ENCODE measurements at places on chromosomes 11 and 22.

GRCh38 chr11:128496692-128497060, 90.7 kb downstream of the ETS1 start:
- no peak for DNase-seq

DNA sequence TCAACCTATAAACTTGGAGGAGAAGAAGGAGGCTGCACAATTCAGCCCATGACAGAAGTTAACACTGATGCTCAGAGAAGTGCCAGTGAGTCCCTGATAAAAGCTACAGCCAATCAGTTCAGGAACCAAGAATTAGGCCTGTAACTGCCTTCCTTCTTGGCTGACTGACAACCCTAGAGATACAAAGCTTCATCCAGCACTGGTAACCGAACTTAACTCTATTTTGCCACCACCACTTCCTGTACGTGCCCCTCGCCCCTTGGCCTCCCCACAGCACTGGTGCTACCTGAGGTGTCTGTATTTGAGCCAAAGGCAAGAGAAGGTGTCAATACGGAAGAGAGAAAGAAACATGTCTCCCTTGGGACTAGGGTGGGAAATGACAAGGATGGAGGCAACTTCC, 40.1 kb upstream of the POU2AF1 start:
- DNase-seq = no peak

DNA sequence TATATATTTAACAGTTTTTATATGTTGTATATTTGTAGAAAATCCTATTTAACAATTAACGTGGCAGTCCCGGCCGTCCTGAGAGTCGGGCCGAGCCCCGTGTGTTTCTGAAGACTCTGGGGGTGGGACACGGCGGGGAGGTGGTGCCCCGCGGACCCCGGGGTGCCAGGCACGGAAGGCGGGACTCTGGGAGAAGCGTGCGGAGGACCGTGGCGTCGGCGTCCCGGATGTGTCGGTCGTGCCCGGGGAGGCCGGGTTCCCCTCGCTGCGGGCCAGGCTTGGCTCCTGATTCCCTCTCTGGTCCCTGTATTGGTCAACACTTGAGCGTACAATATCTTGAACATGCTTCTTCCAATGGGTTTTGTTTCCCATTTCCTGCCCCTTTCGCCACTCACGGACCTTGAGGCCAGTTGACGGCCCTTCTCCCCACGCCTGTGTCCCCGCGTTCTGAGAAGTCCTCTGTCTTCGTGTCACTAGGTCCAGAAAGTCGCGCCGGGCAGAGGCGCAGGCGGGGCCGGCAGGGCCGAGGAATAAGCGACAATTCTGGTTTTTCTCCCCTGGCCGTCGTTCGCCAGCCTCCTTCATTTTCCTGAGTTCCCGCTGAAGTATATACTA, 1076.7 kb downstream of the BRD1 start:
- DNase-seq = no peak

DNA sequence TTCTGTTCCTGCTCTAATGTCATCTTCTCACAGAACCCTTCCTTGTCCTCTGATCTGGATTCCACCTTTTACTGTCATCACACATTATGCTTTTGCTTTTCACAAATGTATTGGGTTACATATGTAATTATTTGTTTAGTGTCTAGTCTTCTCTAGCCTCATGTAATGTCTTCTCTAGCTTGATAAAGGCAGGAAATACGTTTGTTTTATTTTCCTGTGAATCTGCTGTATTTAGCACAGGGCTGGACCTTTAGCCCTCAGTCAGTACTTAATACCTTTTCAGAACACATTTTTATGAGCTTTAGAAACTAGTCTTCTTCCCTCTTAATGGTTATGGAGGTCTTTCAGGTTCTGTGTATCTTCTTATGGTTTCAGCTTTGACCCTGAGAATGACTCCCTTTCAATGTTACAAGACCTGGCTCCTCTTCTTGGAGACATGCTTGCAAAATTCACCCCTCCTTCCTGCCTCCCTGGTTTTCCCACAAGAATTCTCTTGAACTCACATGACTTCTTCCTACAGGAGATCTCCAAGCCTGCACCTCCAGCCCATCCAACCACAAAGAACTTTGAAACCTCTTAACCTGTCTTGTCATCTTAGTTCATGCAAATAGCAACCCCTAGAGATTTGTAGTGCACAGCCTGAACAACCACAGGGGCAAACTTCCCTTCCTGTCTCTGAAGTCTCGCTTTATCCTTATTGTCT, 132.7 kb upstream of the DDI1 start:
- DNase-seq = no peak

GRCh38 chr11:132632641-132633124, 899.6 kb downstream of the OPCML start:
- peak; percentile 98 for DNase-seq

GRCh38 chr11:90332415-90332814, 109.6 kb upstream of the CHORDC1 start:
- DNase-seq = no peak

GRCh38 chr22:50298937-50299784, 8.3 kb downstream of the PLXNB2 start:
- DNase-seq = no peak

GRCh38 chr11:68825571-68825970, 16.1 kb downstream of the CPT1A start:
- DNase-seq = no peak

- no peak for DNase-seq
These were observed 68.2 kb downstream of the EMSY start for GRCh38 chr11:76512851-76513653.

GRCh38 chr11:9533736-9534473, 39.6 kb upstream of the WEE1 start:
- no peak for DNase-seq

- DNase-seq = no peak
These were observed 409.5 kb downstream of the MIAT start for GRCh38 chr22:27066856-27067255.

DNA sequence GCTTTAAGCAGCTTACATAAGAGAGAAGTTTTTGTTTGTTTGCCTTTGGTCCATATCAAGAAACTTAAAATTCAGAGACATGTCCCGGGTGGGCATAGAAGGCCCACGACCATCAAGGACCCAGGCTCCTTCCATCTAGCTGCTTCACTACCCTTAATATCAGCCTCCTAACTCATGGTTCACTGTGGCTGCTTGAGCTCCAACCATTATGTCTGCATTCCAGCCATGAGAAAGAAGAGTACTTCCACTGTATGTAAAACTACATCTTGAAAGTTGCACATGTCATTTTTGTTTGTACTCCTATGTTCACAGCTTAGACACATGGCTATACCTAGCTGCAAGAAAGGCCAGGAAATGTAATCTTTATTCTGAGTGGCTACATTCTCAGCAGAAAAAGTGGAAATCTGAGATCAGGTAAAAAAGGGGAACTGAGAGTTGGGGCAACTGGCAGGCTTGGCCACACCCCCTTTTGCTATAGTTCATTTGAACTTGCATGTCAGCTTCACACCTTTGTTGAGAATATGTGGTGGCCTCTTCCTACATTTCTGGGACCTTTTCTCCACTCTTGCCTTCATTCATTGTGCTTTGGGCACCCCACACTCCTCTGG, 81.3 kb upstream of the TP53I11 start:
- DNase-seq = no peak

DNA sequence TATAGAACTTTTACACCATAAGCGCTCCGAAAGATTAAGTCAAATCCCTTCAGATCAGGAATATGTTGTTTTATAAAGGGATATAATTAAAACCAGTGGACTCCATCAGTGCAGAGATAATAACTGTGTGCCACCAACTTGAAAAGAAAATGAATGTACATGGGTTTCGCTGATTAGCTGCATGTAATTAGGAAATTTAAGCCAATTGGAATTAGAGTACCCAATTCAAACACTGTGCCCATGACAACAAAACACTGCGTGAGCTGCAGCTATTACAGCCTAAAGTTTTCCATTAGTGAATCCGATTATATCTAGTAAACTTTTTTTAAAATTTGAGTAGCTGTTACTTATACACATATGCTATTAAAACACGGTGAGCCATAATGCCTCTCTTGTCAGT, 392.3 kb upstream of the ARHGAP42 start:
- no peak for DNase-seq

- DNase-seq = no peak
These were observed 63.5 kb downstream of the FAM83F start for GRCh38 chr22:40058265-40058664.

GRCh38 chr11:32316232-32316631, 119.1 kb downstream of the WT1 start:
- DNase-seq = no peak

- DNase-seq = no peak
These were observed 80.8 kb downstream of the HORMAD2 start for GRCh38 chr22:30161051-30161469.

DNA sequence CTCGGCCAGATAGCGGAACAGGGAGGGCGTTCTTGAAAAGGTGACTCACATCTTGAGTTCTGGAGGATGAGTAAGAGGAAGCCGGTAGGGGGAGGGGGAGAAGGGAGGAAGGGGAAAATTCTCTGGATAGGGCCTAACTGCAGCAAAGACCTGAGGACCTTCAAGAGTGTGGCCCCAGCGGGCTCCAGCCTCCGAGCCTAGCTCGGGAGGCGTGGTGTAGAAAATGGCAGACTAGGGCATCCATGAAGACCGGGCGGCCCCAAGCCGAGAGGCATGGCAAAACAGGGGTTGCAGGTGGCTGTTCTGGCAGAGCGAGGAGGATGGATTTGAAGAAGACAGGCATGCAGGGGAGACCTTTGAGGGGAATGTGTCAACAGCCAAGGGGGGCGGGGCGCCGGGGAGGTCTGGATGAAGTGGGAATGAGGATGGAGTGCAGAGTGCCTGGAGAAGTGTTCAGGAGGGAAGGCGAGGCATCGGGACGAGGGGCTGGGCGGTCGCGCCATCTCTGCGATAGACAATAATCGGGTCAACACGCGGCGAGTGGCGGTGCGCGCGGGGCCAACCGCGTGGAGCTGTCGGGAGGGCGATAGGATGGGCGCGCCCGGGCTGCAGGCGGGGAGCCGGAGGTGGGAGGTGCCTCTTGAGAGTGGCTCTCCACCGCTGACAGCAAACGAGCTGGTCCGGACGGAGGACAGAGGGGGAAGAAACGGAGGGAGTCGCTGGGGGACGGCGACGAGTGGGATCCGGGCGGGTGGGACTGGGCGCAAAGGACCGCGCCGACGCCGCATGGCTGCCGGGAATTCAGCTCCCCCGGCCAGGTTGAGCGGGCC, 40.0 kb upstream of the CREB3L1 start:
- no peak for DNase-seq

- DNase-seq = no peak
These were observed 18.0 kb downstream of the PHLDA2 start for GRCh38 chr11:2911088-2911784.

Data from BJ (cell line).